ENCODE measurements at places on chromosomes 4 and X.

- no peak for DNase-seq
These were observed 58.6 kb downstream of the NDST4 start for GRCh38 chr4:115054836-115055235.

GRCh38 chrX:111100191-111100590 lies 4.2 kb downstream of the PAK3 start:
- no peak for DNase-seq

GRCh38 chr4:107665001-107665400 lies 55.0 kb downstream of the PAPSS1 start:
- DNase-seq = no peak

DNA sequence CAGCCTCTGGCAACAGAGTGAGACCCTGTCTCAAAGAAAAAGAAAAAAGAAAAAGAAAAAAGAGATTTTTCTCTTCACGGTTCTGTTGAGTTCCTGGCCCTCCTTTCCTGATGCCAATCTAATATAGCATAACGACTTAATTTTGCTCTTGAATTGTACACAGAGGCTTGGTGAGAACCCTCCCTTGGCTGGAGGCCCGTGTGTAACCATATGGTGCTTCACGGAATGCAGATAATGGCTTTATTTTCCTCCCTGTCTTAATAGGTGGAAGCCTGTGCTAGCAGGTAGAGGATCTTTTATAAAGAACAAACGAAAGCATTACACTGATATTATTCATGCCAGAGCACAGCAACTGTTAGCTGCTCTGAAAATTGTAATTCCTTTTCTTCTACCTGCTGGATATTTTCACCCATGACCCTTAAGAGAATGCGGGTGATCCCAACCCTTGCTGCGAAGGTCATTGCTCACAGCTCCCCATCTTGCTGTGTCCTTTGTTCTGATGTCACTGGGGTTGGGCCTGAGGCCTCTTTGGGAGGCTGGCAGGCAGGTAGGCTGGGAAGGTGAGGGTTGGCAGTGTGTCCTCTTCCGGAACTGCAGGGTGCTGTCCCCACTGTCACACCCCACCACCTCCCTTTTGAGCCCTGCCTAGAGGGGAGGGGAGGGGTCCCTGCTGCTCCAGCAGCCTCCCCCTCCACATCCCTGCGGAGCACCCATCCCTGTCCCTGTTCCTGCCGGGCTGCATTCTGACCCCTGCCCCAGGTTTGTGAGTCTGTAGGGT lies 83.8 kb upstream of the STOX2 start:
- no peak for DNase-seq

DNA sequence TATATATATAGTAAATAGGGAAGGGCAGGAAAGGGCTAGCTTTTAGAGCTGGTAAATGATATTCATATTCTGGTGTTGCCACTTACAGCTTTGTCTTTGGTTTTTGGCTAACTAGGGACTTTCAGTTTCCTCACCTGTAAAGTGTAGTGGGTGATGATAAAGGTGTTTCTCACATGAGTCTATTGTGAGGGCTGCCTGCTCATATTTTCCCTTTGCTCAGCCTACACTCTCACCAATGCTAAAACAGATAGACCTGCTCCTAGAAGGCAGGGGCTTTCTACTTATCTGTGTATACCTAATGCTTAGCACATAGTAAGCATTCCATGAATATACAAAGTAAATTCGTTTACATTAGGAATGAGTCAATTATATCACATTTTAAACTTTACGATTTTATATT lies 137.2 kb upstream of the HS3ST1 start:
- no peak for DNase-seq

- DNase-seq = no peak
These were observed 2.0 kb downstream of the HSPA4L start for GRCh38 chr4:127783955-127784770.

- DNase-seq = no peak
These were observed 43.9 kb downstream of the ZNF280C start for GRCh38 chrX:130224810-130225209.

DNA sequence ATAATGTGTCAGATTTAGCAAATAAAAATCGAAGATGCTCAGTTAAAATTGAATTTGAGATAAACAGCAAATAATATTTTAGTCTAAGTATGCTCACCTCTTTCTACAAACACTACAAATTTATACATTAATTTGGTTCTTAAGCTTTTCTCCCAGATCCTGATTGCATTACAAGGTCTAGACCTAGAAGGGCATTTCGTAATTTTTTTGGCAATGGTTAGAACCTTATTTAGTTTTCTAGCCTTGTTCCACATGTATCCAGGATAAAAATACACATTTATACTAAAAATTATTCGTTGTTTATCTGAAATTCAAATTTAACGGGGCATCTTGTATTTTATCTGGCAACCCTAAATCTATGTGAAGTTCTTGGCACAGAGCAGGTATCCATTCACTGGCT lies 2.5 kb upstream of the CDKL5 start:
- no peak for DNase-seq

DNA sequence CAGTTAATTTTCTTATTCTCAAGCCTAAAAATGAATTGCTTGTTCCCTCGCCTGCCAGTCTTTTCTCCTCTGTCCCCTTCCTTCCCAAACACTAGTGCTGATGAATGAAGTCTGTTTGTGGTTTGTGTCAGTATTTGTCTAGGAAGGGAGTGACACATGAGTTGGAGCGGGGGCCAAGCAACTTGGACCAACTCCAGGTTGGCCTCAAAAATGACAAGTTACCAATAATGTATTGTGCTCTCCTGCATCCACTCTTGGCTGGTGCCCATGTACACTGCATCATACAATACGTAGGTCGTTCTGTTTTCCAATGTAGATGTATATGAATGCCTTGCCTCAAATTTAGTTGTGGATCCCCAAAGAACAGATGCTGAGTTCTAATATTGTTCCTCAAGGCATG lies 223.0 kb upstream of the GPC4 start:
- no peak for DNase-seq

GRCh38 chr4:126778348-126778747 lies 854.4 kb upstream of the INTU start:
- no peak for DNase-seq

- no peak for DNase-seq
These were observed 72.0 kb downstream of the FRMPD4 start for GRCh38 chrX:12210196-12210815.

DNA sequence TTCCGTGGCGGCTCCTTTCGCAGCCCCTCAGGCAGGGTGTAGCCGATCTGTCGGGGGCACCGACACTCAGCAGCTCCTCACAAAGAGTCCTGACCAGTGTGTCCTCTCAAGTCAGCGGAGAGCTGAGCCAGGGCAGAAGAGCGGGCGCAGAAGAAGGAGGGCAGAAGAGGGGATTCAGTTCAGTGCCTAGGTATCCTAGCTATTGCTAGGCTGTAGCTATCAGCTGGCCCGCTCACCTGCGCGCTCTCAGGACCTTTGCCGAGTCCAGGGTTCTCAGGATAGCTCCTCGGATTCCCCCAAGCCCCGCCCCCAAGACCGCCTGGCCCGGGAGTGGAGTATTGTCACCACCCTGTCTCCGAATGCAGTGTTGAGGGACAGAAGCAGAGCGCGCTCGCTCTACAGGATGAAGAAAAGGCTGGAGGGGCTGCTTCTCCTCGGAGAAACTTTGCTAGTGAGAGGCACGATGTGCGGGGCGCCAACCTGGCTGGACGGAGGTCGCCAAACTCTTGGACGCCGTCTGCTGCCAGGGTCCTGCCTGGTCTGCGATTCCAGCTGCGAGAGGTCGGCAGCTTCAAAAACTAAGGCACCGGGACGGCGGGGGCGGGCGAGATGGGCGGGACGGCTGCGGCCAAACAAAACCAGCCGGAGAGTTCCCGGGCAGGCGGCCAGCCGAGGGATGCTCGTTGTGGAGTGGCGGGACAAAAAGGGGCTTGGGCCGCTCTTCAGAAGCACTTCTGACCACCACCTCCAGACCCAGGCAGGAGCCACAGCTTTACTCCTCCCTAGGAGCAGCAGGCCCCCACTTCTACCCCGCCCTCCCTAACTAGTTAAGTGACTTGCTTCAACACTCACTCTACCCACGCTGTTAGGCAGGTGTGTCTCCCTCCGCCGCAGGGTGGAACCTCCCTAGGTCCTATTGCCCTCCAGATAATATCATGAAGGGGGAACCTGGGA lies at the start of gene XKRX:
XKRX (minus strand) TSS at position 258 of the 954 bp plus-strand sequence. CDS start 613 bp downstream, outside the sequence.
- DNase-seq = peak; percentile 5

GRCh38 chr4:127917151-127917550 lies 36.5 kb downstream of the PLK4 start:
- no peak for DNase-seq

- no peak for DNase-seq
These were observed 87.8 kb downstream of the GPRASP3 start for GRCh38 chrX:102808336-102808735.

GRCh38 chr4:7335344-7336066 lies 99.2 kb downstream of the PSAPL1 start:
- no peak for DNase-seq

DNA sequence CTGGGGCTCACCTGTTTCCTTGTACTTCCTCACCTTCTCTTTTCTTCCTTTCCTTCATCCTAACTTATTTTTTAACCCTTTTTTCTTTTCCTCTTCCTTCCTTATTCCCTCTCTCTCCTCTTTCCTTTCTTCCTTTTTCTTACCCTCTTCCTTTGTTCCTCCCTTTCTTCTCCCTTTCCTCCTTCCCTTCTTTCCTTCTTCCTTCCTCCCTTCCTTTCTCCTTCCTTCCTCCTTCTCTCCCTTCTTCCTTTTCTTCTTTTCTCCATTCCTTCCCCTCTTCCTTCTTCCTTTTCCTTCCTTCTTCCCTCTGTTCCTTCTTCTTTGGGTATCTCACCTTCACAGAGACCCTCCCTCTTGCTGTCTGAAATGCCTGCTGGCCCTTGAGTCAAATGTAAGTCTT lies 22.1 kb upstream of the CBR4 start:
- no peak for DNase-seq

- DNase-seq = no peak
These were observed 25.3 kb upstream of the EPGN start for GRCh38 chr4:74282926-74283325.

- no peak for DNase-seq
These were observed 43.7 kb downstream of the DDX3X start for GRCh38 chrX:41377624-41378023.

DNA sequence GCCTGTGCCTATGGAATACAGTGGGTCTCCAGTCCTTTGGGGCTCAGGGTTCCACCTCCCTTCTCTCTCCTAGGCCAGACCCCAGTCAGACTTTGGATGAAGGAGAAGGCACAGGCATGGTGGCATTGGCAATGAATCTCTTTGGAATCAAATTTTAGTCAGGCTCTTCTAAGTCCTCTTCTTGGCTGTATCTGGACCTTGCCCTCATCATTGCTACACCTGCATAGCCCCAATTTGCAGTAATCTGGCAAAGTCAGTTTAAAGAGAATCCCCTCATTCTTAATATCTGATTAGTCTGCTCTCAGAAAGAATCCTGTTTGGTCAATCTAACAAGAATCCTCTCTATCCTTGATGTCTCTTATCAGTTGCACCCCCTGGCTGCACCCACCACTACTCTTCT lies 77.6 kb downstream of the SLC16A2 start:
- DNase-seq = no peak

- no peak for DNase-seq
These were observed 39.3 kb downstream of the RTL9 start for GRCh38 chrX:110397904-110398303.

- no peak for DNase-seq
These were observed 765.4 kb upstream of the PCDH10 start for GRCh38 chr4:132383571-132384199.

DNA sequence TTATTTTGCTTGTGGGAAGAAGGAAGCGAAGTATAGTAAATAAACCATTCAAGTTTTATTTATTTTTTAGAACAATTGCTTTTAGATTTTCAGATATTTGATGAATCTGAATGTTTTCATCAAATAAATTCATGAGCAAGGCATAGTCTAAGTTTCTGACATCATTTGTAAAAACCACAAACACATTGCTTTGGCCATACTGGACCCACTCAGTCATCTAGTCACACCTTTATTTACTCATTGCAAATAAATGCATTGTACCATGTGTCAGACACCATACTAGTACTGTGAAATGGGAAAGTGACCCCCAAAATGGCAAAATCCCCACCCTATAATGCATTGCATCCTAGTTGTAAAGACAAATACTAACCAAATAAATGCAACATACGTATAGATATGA lies 449.1 kb upstream of the SMIM31 start:
- no peak for DNase-seq

DNA sequence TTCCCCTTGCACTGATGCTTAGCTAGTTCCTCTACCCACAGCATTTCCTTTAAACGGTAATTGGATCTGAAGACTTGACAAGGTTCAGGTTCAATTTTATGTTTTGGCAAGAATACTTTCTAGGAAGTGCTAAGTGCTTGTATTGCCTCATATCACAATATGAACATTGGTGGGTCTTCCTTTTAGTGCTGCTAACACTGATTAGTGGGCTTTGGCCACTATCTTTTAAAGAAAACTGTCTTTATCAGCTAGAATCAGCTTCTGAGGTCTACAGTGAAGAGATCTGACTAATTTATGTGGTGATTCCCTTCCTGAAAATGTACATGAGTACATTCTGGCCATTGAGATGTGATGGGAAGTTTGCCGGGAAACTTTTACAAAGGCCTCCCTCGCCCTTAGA lies 316.7 kb upstream of the KLF3 start:
- DNase-seq = no peak

- no peak for DNase-seq
These were observed 221.5 kb upstream of the SFRP2 start for GRCh38 chr4:154010371-154010770.

- no peak for DNase-seq
These were observed 32.2 kb upstream of the PROM1 start for GRCh38 chr4:16116019-16116418.

- DNase-seq = no peak
These were observed 66.0 kb downstream of the TRMT44 start for GRCh38 chr4:8506373-8507195.

DNA sequence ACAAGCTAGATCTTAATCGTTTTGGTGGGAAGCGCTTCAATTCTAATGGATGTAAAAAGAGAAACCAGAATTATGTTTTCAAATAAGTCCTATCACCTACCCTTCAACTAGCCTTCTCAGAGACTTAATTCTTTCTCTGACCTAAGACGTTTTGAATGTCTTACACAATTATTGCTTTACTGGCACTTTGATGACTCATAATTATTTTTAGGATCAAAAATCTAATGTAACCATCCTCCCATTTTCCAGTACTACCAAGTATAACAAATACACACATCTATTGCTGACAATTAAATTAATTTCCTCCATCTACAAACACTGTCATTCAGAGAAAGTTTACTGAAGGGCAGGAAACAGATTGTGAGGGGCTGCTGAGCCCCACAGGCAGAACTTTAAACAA lies 108.6 kb downstream of the PPP3CA start:
- DNase-seq = no peak

DNA sequence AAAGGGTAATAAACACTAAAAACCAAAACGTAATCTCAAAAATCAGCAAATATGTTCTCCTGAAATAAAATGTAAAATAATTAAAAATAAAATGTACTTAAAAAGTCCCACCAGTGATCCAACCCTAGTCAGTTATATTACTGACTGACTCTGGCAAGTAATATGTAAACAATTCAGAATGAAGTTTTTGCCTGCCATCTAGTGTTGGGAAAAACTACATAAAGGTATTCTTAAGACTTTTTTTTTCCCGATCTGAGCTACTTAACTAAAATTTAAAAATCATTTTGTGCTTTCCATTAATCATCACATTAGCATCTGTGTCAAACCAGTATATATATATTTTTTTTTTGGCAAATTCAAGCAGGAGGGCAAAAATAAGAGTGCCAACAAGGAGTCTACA lies 24.0 kb downstream of the RCHY1 start:
- no peak for DNase-seq
